ENCODE measurements at places on chromosomes 2 and 18.

DNA sequence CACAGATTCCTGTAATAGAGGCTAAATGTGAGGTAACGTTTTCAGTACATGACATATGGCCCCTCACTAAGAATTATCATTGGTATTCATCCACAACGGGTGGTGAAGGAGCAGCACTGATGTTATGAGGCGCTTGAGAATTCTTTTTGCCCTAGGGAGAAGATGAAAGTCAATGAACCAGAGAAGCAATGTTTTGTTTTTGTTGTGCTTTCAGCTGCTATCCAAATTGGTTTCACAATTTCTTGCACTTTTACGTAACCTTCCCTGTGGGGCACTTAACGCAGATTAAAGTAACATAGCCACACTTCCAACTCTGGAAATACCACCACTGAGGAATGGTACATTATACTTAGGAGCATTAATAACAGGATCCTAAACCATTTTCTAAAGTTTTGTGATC, 13.3 kb upstream of the CCDC85A start:
- no peak for ATAC-seq

- ATAC-seq, result no peak
Observed at GRCh38 chr18:63603772-63604171, 16.6 kb downstream of the SERPINB13 start.

DNA sequence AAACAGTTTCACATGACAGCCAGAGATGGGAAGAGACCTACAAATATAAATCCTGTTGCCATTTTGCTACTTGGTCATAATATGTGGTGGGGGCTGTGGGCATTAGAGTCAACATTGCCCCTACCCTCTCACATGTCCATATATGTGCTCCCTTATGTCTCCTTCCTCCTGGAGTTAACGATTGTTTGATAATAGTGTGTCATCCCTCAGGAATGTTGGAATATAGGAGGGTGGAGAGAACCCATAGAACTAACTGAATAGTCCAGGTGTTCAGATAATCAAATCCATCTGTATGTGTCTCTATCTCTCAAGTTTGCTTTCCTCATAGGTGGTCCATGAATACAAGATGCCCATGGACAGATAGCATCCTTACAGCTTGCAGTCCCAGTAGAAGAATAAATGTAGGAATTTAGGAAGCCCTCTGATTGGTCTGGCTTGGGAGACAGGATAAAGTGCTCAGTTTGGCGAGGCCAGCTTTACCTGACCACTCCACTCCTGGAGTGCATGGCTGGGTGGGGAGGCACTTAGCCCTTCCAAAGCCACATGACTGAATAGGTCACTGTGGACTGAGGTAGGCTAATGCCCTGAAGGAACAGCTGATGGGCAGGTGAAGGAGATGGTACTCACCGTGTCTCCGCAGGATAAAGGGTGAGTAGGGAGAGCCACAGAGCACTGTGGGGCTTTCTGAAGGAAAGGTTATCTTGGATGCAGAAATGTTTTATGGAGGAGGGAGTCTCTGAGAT, 166.9 kb downstream of the CDCA7 start:
- no peak for ATAC-seq

DNA sequence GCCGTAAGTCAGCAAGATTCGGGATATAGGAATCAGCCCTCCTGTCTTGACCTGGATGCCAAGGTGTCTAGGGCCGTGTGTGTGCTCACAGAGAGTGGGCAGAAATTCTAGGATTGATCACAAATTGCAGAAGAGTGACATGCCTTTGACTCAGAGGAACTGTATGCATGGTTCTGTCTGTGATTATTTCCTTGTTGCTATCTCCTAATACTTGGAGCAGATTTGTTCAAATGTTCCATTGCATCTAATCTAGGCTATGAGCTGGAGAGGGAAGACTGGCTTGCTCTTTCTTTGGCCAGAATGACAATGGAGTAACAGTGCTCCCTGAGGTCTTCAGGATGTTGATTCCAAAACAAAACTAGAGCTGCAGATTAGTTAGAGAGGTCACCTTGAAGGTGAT, 115.0 kb downstream of the EN1 start:
- no peak for ATAC-seq

DNA sequence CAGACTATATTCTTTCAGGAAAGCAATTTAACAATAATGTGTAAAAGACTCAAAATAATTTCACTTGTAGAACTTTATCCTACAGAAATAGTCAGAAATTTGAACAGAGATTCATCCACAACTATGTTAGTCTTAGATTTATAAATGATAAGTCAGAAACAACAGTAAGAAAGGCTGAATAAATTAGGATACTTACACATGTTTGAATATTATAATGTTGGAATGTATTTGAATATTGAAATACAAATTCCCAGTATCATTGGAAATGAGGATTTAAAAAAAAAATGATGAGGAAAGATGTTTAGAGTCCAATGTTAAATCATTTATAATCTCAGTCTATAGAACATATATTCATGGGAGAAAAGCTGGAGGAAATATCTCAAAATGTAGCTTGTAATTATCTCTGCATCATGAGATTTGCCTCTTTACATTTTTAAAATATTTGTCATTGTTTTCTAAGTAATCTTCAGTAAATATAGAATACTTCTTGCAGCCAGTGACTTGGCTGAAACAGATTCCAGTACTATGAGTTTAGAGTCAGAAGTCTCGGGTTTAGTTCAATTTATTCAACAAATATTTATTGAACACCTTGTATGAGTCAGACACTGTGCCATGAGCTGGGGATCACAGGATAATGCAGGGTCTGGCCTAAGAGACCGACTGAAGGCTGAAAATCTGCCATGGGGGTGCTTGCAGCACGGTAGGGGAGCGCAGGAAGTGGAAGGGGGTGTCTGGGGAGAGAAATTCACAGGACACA, 32.3 kb downstream of the CXCR4 start:
- ATAC-seq, result no peak

DNA sequence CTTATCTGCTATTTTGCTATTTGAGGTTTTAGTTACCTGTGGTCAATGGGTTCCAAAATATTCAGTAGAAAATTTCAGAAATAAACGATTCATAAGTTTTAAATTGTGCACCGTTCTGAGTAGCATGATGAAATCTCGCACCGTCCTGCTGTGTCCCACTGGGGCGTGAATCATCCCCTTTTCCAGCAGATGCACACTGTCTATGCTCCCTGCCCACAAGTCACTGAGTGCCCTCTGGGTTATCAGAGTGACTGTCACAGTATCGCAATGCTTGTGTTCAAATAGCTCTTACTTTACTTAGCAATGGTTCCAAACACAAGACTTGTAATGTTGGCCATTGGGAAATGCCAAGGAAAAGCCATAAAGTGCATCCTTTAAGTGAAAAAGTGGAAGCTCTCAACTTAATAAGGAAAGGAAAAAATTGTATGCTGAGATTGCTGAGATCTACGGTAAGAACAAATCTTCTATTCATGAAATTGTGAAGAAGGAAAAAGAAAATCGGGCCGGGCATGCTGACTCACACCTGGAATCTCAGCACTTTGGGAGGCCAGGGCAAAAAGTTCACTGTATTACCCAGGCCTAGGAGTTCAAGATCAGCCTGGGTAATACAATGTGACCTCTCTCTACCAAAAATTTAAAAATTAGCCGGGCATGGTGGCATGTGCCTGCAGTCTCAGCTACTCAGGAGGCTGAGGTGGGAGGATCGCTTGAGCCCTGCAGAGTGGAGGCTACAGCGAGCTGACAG, 13.3 kb downstream of the COL4A3 start:
- ATAC-seq, result no peak

DNA sequence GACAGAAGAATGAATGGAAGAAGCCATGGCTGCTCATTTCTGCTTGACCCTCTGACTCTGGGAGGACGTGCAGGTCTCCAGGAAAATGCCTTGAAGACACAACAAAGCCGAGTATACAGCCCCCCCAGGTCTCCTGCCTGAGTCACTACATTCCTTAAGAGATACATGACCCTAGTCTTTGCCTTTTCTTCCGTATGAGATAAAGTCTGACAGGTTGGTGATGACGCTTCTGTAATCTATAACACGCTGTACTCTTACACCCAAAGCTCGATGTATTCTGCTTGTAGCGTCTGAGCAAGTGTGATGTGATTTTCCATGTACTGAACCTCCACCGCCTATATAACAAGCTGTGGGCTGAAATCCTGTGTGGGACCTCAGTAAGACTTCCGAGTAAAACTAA, 77.3 kb downstream of the KCTD1 start:
- ATAC-seq, result no peak

- ATAC-seq, result no peak
Observed at GRCh38 chr2:71714601-71715240, 261.4 kb downstream of the DYSF start.

DNA sequence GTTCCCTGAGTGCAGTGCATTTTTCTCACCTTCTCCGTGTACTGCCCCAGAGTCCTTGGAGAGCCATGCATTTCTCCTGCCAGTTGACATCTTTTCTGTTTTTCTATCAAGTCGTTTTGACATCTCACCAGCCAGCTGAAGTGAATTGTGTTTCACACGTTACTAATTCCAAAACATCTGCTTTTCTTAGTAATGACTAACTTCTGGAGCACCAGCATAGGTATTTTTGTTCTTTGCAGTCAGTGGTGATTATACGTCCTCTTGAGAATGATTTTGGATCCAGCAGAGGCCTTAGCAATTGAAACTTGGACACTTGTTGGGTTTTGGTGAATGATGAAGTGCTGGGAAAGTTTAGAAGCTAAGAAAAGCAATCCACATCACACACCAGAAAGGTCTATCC, 112.5 kb downstream of the PIK3C3 start:
- no peak for ATAC-seq

- ATAC-seq, result no peak
Observed at GRCh38 chr18:42341423-42341822, 386.4 kb downstream of the PIK3C3 start.

DNA sequence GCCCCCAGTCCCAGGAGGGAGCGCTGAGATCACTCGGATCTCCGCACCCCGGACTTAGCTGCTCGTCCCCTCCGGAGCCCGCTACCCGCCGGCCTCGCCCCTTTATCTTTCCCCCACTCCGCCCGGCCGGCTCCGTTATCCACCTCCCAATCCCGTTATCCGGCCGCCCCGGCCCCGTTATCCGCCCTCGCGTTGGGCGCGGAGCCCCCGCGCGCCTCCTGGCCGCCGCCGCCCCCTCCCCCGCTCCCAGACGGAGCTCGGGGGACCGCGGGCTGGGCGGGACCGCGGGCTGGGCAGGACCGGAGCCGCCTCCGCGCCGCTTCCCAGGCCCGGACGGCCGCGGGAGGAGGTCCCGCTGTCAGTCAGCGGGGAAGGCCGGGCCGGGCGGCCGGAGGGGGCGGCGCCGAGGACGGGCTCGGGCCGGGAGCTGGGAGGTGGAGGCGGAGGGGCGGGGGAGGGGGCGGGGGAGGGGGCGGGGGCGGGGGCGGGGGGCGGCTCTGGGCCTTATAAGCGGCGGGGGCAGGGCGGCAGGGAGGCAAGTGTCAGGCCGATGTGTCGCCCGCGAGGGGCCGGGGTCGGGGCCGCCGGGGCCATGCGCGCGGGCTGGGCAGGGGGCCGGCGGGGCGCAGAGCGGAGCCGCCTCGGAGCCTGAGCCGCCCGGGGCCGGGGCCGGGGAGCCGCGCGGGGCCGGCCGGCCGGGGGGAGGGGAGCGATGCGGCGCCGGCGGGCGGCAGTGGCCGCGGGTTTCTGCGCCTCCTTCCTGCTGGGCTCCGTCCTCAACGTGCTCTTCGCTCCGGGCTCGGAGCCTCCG, at the start of gene PKDCC:
Gene PKDCC, plus strand, starts transcription at position 534 of the 811 bp plus-strand sequence. Its CDS starts 179 bp downstream, at position 713.
- peak; percentile 78 for ATAC-seq

DNA sequence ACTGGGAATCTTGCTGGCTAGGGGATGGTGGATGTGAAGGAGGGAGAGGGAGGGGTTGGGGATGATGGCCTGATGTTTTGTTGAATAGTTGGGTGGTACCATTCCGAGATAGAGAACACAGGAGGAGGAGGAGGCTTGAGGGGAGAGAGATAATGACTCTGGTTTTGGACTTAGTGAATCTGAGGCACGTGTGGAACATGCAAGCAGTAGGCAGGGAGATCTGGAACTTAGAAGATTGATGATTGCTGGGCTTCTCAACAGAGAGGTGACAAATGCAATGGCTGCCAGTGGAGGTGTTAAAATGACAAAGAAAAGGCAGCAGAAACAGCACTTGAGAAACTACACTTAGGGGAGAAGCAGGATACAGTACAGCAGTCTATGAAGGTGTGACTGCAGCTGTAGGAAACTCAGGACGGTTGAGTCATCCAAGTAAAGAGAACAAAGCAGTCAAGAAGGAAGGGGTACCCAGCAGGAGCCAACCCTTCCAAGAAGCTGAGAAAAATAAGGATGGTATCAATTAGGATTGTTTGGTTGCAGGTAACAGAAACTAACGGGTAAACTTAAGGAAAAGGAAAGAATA, 221.4 kb upstream of the FBXO11 start:
- ATAC-seq, result no peak

DNA sequence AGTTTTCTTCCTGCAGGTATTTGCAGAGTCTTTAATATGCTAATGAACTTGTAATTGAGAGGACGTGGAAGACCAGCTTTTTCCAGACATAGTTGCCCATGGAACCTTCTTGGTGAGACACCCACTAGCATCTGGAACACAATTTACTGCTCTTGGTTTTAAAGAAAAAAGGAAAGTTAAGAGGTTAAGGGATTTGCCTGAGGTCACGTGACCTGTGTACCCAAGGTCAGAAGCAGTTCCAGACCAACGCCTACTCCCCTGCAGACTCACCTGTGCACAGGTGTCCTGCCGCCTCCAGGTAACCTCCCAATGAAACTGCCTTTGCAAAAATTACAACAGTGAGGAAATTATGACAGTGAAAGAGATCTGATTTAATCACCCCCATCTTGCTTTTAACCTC, 172.7 kb downstream of the ANAPC1 start:
- ATAC-seq, result no peak

DNA sequence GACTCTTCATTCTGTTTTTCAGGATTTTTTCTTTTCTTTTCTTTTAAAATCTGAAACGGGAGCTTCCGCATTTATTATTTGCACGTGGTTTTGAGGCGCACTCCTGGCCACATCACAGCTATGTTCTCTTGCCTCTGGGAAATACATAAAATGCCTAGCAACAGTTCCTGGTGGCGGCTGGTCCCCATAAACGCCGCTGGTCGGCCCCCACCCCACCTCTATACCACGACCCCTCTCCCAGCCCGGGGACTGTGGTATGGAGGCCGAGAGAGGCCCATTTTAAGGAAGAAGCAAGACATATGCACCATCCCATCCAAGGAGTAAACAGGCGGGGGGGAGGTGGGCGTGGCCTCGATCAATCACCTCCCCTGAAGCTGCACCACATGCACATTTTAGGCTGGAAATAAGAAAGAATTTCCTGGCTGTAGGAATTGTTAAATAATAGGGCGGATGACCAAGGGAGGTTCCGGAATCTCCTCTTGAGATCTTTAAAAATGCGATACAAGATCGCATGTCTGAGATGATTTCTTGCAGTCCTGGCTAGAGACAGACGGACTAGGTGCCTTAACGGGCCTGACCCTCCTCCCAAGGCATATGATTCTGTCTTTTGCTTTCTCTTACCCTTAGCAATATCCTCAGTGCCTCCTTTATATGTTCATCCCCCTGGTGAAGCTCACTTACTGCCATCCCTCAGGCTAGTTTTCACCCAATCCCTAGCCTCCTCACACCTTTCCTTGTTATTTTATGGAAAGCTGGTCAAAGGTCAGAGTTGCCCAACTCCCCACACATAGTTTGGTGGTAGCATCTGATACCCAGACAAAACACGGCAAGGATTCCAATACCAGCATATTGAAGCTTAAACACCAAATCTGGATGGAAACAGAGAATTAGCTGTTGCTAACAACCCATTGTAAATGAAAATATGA, 82.4 kb downstream of the BCL2 start:
- ATAC-seq, result peak; percentile 67
